ENCODE measurements at places on chromosomes 1 and 21.

DNA sequence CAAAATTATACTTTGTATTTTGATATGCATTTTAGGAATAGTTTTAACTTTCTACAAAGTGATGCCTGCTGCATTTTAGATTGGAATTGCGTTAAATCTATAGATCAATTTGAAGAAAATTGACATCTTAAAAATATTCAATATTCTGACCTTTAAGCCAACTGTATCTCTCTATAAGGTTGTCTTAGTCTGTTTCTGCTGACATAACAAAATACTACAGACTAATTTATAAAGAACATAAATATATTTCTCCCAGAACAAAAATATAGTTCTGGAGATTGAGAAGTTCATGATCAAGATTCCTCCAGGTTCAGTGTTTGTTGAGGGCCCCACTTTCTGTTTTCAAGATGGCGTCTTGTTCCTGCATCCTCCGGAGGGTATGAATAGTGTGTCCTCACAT lies 73.6 kb upstream of the NEGR1 start:
- no peak for DNase-seq

DNA sequence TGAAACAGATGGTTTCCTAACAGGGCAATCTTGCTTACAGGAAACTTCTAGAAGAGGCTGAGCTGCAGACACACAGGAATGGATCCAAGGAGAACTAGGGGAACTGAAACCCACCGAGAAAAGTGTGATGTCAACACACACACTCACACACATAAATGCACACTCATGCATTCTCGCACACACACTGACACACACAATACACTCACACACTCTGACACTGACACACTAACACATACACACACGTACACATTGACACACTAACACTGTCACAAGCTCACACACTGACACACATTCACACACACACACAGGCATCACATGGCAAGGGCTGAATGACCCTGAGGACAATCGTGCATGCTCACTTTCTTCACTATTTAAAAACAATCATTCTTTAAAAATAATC lies 142.7 kb downstream of the NPHP4 start:
- no peak for DNase-seq

GRCh38 chr1:54887665-54888071 lies 673 bp upstream of the DHCR24 start:
- DNase-seq, result no peak

- no peak for DNase-seq
Observed at GRCh38 chr1:116733476-116734365, 20.5 kb upstream of the CD2 start.
